ENCODE measurements at places on chromosomes 16 and 17.

DNA sequence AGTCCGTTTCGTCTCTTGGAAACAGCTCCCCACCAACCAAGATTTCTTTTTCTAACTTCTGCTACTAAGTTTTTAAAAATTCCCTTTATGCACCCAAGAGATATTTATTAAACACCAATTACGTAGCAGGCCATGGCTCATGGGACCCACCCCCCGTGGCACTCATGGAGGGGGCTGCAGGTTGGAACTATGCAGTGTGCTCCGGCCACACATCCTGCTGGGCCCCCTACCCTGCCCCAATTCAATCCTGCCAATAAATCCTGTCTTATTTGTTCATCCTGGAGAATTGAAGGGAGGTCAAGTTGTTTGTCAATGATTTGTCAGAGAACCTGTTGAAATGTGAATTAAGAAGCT is 48.2 kb downstream of the IL21R start:
- no peak for DNase-seq

DNA sequence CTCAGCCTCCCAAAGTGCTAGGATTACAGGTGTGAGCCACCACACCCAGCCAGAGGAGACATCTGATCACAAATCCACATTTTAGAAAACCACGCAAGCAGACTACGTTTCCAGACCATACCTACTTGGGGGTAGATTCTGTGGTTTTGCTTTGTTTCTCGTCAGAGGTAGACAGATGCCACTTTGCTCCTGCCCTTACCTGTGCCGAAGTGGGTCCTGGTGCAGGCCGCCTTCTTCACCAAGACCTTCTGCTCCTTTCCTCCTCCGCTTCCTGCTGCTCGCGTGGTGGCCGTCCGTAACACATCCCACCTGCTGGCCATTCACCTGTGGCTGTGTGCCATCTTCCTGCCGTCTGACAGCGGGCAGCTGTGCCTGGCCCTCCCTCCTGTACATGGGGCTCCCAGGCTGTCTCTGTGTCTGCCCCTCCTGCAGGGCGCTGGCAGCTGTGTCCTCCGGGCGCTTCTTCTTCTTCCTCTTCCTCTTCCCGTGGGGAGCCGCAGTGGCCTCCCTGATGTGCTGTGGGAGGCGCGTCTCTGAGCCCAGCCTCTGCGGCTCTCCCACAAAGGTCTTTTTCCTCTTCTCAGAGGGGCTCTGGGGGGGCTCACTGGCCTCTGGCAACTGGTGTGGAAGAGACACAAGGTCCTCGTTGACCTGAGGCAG is 21.2 kb upstream of the CYTH1 start:
- no peak for DNase-seq

DNA sequence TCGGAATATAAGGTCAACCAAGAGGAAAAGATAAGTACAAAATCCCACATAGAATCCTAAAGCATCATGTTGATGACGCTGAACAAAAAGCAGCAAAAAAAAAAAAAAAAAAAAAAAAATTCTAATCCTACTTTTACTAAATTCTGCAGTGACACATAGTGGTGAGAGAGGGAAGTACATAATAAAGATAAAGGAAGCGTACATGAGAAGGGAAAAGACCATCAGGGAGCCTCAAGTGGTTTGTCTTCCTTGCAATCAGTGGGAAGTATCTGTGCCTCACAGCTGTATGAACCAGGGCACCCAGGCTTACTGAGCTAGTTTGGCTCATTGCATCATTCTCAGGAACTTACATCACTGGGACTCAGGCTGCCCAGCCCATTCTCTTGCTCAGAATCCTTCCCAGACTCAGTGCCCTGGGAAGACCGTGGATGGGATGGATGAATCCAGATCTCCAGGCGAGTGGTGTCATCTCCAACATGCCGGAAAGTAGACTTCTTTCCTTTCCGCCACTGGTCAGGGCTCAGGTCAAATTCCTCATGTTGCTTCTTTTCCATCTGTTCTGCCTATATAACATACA is 21.2 kb downstream of the SMG6 start:
- peak; percentile 71 for DNase-seq

GRCh38 chr16:89000207-89000959 is 23.4 kb upstream of the CBFA2T3 start:
- DNase-seq, result no peak

GRCh38 chr16:15834502-15834901 is 22.3 kb downstream of the MYH11 start:
- no peak for DNase-seq

DNA sequence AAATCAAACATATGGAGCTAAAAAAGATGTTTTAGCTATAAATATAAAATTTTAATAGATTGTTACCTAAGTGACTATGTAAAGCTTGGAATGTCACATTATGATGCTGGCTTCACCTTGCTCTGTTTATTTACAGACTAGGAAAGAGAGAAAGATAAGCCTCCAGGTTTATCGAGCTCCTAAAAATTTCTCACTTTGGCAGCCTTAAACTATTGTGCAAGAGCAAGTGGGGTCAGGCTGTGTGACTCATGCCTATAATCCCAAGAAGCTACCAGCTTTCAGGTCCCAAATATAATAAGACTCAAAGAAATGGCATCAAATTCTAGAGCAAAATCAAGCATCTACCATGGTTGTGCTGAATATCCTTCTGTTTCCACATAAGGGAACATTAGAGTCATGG is 34.3 kb upstream of the PRSS54 start:
- no peak for DNase-seq

- DNase-seq, result no peak
These were observed 39.9 kb downstream of the SMPD3 start for GRCh38 chr16:68408428-68408827.

Measured in HS-5 (cell line).